ENCODE measurements at places on chromosomes 2 and 18. TPM values are rescaled to one million over a fixed set of nuclear protein-coding genes. Genes with fewer than 3 reads are reported as not detected.
A peak's percentile ranks its signal among the peaks of the same experiment; 100 is the strongest.

COL6A3 gene
- total RNA-seq = 7.0 TPM

SCN7A gene
- not detected for total RNA-seq

CDCA7 gene
- total RNA-seq = 23.5 TPM

PLGLB1 gene
- 3.2 TPM for total RNA-seq

RAD51AP2 gene
- not detected for total RNA-seq

AQP12A gene
- total RNA-seq = not detected

ALPI gene
- not detected for total RNA-seq

RAMP1 gene
- 0.63 TPM for total RNA-seq

REEP1 gene
- total RNA-seq = 0.20 TPM

TCF23 gene
- total RNA-seq = not detected

TMEM150A gene
- 6.3 TPM for total RNA-seq

PID1 gene
- not detected for total RNA-seq

DNA sequence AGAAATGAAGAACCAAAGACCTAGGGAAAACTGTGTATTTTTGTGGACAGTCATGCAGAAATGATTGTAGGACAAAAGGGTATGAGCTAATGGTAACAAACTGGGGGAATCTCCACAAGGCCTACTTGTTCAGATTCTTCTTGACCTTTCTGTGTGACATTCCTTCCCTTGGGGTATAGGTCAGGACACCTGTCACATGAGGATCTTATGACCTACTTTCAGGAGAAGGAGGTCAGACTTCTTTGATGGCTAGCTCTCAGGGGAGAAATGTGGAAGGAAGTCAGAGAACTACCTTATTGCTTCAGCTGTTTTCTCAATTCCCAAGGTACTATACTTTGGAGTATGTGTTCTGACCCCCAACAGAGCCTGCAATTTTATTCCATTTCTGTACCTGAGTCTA, 40.7 kb upstream of the TANK start:
- no peak for DNase-seq

DNA sequence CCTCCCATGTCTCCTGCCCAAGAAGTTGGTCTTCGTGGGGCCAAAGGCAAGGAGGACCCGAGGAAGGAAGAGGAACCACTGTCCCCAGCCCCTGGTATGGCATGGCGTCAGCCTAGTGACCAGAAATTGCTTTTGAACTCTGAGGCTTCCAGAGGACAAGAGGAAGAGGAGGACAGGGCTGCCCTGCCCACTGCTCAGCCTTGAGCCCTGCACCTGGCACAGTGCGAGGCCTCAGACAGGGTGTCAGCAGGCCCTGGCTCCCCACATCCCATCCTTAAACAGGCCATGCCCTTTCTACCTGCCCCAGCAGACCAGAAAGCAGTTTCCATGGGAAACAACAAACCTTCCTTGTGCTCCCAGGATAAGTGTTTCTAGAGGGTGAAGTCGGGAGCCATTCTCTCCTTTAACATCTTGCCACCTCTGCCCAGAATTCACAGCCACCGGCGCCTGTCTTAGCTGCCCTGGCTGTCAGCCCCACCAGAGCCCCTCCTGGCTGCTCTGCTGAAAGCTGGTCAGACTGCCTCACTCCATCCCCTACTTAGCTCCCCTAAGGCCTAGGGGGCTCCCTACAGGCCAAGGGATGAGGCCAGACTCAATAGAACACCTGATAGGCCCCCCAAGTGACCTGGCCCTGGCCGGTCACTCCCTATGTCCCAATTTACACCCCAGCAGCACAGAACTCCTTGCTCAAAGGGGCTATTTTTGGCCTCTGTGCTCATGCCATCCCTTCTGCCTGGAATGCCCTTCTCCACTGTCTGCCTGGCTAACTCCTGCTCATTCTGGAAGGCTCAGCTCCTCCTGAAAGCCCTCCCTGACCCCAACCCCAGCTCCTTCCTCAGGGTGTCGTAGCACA, 20.6 kb downstream of the ATOH8 start:
- DNase-seq = no peak

GRCh38 chr18:23136326-23137096, 1.2 kb downstream of the CABLES1 start:
- DNase-seq = no peak

DNA sequence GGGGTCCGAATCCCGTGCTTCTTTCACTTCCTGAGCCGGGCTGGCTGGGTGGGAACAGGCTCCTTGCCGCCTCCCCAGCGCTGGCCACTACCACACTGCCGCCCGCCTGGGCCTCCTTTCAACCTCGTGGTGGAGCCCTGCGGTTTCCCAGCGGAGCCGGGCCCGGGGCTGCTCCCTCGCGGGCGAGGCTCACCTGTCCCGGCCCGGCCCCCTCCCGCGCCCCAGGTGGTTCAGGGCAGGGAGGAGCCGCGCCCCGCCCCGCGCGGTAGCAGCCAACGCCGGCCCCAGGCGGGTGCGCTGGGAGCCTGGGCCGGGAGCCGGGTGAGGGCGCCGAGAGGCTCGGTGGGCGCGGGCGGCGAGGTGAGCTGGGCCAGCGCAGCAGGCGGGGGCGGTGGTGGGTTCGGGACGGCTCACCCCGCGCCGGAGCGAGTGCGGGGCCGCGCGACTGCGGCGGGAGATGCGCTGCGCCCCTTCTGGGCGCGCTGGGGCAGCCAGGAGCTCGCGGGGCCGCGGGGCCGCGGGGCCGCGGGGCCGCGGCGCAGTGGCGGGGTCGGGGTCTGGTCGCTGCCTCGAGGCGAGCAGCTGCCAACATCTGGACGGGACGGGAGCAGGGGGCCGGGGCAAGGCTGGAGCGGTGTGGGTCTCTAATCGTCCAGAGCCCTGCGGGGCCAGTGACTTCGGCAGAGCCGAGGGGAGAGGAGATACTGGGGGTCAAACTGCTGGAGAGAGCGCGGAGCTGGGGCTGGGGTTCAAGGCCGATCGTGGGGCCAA, at the start of gene LYPD6B:
Gene LYPD6B, plus strand, starts transcription at position 258 of the 771 bp plus-strand sequence. CDS start 92,250 bp downstream, outside the sequence.
- DNase-seq = no peak

DNA sequence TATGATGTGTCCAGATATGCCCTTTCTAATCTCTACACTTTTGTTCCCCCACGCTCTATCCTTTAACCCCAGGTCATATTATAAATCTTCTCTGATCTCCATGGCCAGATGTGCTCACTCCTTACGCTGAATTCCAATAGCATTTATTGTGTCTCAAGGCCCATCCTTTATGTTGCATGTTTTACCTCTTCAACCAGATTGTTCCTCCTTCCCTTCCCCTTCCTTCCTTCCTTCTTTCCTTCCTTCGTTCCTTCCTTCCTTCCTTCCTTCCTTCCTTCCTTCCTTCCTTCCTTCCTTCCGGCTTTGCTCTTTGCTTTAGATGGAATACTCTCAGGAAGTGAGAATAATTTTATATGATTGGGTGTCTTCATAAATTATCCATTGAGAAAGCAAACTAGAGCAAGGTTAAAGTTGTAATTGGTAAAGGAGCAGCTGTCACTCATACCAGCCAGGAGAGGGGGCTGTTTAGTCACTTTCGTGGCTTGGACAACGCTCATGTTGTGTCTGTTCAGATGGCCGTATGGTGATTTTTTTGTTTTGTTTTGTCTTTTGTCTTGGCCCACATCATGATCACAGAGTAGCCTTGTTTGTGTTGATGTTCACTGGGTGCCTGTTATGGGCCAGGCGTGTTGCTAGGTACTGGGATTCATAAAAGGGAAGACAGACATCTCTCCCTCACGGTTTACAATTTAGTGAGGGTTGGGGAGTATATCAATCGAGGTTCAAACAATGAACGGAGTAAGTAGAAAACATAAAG, 68.0 kb downstream of the DAW1 start:
- no peak for DNase-seq

DNA sequence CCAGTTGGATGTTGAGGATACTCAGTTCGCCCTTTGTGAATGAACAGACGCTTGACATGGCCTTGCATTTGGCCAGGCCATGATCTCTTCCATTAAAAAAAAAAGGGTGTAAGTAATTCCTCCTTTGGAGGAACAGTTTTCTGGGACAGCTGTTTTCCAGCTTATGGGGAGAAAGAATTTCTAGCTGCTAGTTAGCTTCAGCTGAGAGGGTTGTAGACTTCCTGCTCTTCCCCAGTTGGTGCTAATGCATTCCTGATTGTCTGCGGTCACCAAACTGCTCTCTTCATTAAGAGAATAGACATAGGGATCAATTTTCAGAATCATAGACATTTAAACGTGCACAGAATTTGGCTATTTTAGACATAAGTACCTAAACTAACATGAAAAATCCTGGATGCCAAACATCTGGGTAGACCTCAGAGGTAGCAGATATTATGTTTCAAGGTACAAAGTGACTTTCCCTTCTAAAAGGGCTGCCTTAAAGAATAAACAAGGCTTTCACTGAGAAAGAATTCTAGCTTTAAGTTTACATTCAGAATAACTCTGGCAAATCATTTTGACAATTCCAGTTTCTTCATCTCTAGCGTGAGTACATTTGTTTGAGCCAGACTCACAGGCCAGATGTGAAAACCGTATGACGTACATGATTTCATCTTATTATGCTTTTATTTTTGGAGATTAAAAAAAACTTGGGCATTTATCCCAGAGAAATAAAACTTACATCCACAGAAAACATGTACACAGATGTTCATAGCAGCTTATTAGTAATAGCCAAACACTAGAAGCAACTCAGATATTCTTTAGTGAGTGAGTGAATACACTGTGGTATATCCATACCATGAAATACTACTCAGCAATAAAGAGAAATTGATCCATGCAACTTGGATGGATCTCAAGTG, 71.2 kb downstream of the MAIP1 start:
- no peak for DNase-seq

DNA sequence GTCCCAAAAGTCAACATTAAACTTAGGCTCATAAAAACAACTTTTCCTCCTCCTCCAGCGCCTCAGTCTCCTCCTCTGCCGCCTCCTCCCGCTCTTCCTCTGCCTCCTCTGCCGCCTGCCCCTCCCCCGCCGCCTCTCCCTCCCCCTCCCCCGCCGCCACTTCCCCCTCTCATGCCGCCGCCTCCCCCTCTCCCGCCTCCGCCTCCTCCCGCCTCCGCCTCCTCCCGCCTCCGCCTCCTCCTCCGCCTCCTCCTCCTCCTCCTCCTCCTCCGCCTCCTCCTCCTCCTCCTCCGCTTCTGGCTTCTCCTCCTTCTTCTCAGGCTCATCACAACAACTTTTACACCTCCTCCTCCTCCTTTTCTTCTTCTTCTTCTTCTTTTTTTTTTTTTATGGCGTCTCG, 599.9 kb downstream of the TMEM182 start:
- DNase-seq = no peak

- DNase-seq = no peak
Measured at GRCh38 chr2:148914463-148914862, 39.4 kb downstream of the KIF5C start.

GRCh38 chr2:21261591-21261990, 137.8 kb downstream of the TDRD15 start:
- DNase-seq = no peak

DNA sequence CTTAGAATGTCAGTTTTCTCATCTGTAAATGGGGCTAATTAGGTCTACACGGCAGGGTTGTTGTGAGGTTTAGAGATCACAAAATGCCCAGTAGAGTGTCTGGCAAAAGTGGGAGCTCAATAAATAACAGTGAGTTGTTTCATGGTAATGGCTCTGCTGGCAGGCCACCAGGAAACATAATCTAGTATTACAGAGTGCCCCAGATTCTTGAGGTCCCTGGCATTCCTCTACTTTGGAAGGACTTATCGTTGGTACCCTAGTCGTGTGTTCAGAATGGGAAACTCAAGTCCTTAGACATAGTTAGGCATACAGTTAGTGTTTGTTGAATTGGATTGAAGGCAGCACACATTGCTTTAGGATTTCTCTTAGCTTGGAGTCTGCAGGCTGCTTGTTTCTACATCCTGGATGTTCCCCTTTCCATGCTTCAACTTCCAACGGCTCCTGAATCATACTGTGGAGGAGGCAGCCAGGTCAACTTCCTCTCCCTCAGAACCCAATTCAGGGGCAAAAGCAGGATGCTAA, 161.5 kb upstream of the FOSL2 start:
- no peak for DNase-seq

GRCh38 chr2:101704046-101704466, 6.5 kb downstream of the MAP4K4 start:
- peak; percentile 26 for DNase-seq

- DNase-seq = no peak
Measured at GRCh38 chr2:223037445-223037800, 14.6 kb upstream of the KCNE4 start.
